ENCODE measurements at places on chromosomes 13 and 19. TPM values are rescaled to one million over a fixed set of nuclear protein-coding genes. Genes with fewer than 3 reads are reported as not detected.

GRCh38 chr13:113153810-113154748, 4.4 kb upstream of the PROZ start:
- DNase-seq, result peak; percentile 65

DNA sequence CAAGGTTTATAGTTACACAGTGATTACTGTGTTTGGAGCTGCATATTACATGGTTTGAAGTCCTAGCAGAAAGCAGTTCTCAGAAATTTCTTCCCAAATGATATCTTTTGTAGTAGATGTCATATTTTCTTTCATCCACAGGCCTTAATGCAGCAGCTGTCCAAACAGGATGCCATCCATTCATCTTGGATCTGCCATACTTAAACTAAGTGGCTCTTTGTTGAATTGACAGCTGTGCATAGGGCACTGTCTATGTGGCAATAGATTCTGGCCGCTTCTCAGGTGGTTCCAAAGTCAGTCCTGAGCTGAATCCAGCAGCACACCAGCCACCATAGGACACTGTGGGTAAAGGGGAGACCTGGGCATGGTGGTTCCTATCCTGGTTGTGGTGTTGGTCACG, 41.6 kb upstream of the SPRY2 start:
- DNase-seq, result no peak

GRCh38 chr19:51501594-51502263, at the start of gene SIGLEC12:
TSS of gene SIGLEC12 (minus strand) at chr19:51501800. CDS start at chr19:51501733, 67 bp downstream.
- no peak for DNase-seq

The CGB5 gene
- not detected for total RNA-seq

The IL11 gene
- total RNA-seq, result 0.92 TPM

Measured in CD4-positive, alpha-beta T cell (primary cell).